ENCODE measurements at places on chromosomes 2 and 18. TPM values are rescaled to one million over a fixed set of nuclear protein-coding genes. Genes with fewer than 3 reads are reported as not detected.

Gene SEMA4F
- total RNA-seq = 13.9 TPM

Gene ATAD2B
- total RNA-seq = 8.6 TPM

Gene DSC2
- total RNA-seq = 4.8 TPM

Gene GALNT5
- not detected for total RNA-seq

Gene BMP10
- not detected for total RNA-seq

Gene BOK
- 39.3 TPM for total RNA-seq

Gene GREB1L
- 6.3 TPM for total RNA-seq

Gene UPP2
- total RNA-seq = not detected

Gene FBLN7
- total RNA-seq = 2.2 TPM

Gene ASB3
- 9.3 TPM for total RNA-seq

Gene ZNF385B
- total RNA-seq = 0.81 TPM

Gene ABCG5
- not detected for total RNA-seq

Gene NLRC4
- total RNA-seq = not detected

Gene SALL3
- total RNA-seq = not detected

Gene PIGN
- total RNA-seq = 22.7 TPM

Gene ASIC4
- not detected for total RNA-seq

Gene HOXD1
- not detected for total RNA-seq

Gene ILKAP
- total RNA-seq = 28.7 TPM

Gene IL36A
- total RNA-seq = not detected

Gene GDF7
- total RNA-seq = not detected

Gene KLHL41
- 0.12 TPM for total RNA-seq

Gene TRIM54
- 1.6 TPM for total RNA-seq

Gene CERKL
- total RNA-seq = 0.98 TPM

Gene UNC80
- not detected for total RNA-seq

Gene REG1B
- total RNA-seq = not detected

Gene PTPRM
- 45.6 TPM for total RNA-seq

Gene KCNJ3
- not detected for total RNA-seq

Gene CNGA3
- total RNA-seq = not detected

Gene PLCL1
- not detected for total RNA-seq

Gene FBXO15
- 2.8 TPM for total RNA-seq

Gene EVX2
- total RNA-seq = not detected

Gene FRZB
- 0.11 TPM for total RNA-seq

Gene FEZ2
- total RNA-seq = 52.6 TPM

Gene CPLX4
- not detected for total RNA-seq

Gene GPBAR1
- total RNA-seq = not detected

Data from PC-3 (cell line).